ENCODE measurements at places on chromosomes 16 and 17.

- DNase-seq = no peak
These were observed 729 bp downstream of the ADORA2B start for GRCh38 chr17:15945527-15946191.

- DNase-seq = no peak
These were observed 417.8 kb upstream of the CCL2 start for GRCh38 chr17:33837281-33837680.

- DNase-seq = no peak
These were observed 5.1 kb upstream of the CLUH start for GRCh38 chr17:2716649-2717048.

GRCh38 chr17:44024271-44024663, 9.5 kb upstream of the TMEM101 start:
- no peak for DNase-seq

DNA sequence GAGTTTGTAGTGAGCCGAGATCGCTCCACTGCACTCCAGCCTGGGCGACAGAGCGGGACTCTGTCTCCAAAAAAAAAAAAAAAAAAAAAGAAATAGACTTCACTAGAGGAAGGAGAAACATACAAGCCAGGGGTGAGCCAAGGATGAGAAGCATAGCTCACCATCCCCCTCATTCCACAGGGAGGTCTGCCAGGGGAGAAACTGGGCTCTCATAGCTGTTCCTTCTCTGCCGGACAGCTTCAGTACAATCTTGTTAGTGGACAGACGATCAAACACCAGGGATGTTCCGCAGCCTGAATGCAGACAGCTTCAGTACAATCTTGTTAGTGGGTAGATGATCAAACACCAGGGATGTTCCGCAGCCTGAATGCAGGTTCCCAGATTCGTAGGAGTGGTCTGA, 509.6 kb downstream of the CDH13 start:
- DNase-seq = no peak

DNA sequence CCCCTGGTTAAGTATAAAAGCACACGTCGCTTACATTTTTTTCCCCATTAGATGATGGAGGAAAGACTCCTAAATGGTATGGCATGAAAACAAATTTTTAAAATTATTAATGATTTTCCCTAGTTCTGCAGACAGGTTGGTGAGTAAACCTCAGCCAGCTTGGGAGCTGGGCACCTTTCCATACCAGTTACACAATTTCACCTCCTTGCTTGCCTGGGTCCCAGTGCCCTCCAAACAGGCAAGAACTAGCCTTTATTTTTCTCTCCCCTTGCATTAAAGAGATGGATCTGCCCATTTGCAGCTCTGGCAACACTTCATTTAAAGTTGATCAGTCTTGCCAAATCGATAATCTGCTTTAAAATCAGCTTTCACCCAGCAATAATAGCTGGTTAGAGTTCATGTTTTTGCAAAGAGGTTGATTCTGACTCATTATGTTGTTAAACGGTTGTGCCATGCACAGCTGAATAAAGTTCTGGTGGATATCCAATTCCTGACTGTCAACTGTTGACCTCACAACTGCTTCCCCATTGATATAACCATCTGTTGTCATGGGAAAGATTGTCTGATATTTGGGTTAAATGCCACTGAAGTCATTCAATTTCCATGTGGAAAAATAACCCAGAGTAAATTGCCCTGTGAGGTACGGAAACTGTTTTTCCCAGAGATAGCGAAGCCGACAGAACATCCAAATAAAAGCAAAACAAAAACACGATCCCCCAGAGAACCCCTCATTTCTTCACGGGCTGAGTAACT, 1.3 kb downstream of the C17orf58 start:
- DNase-seq = no peak

GRCh38 chr17:8719291-8720246, 25.1 kb downstream of the CCDC42 start:
- DNase-seq = no peak

DNA sequence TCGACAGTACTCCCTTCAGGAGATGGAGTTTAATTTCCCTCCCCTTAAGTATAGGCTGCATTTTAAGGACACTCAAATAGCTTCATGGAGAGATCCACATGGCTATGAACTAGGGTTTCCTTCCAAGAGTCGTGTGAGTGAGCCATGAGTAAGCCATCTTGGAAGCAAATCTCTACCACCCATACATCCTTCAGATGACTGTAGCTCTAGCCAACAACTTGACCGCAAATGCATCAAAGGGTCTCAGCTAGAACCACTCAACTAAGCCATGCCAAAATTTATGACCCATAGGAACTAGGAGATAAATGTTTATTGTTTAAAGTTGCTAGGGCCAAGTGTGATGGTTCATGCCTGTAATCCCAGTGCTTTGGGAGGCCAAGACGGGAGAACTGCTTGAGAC, 43.4 kb downstream of the METTL16 start:
- no peak for DNase-seq

DNA sequence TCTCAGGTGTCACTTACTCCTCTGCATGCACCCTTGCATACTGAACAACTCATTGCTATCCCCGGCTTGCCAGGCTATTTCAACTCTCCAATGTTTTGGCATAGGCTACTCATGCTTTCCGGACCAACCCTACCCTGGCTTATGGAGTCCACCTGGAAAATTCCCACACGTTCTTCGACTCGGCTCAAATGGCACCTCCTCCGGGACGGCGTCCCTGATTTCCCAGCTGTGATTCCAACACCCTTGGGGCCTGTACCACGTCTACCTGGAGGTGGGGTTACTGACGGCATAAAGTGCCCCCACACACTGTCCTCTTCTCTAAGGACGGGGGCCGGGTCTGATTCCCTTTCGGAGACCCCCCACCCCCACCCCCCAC, 498 bp downstream of the SMYD4 start:
- no peak for DNase-seq

DNA sequence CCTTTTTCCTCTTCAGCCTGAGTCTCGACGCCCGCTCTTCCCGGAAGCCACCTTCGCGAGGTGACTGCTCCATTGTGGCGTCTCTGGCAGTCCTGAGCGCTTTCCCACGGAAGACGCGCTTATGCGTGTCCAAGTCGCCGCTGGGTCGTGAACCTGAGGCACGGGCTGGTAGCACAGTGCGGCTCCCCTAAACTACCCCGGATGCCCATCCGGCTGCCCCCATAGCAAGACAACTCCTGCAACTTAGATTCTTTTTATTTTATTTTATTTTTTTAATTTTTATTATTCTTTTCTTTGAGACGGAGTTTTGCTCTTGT, 2.1 kb upstream of the ESRP2 start:
- DNase-seq = no peak

DNA sequence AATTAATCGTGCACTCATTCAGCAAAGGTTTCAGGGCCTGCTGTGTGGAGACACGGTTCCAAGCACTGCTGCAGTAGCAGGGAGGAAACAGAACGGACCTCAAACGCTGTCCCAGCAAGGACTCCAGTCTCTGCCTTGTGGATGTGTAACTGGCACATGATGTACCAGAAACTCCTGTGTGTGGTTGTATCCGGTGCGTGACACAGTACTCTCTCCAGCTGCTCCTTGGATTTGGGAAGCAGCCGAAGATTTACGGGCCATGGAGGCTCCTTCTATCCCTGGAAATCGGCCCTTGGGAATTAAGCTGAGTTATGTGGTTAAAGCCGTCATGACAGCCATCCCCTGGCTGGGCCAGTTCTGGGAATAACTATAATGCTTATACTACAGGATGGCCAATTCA, 8.5 kb upstream of the ANKRD11 start:
- DNase-seq = no peak

GRCh38 chr17:49496183-49496866, 1.2 kb downstream of the NGFR start:
- peak; percentile 54 for DNase-seq

- peak; percentile 63 for DNase-seq
These were observed 709 bp downstream of the STAT5A start for GRCh38 chr17:42288803-42289610.

DNA sequence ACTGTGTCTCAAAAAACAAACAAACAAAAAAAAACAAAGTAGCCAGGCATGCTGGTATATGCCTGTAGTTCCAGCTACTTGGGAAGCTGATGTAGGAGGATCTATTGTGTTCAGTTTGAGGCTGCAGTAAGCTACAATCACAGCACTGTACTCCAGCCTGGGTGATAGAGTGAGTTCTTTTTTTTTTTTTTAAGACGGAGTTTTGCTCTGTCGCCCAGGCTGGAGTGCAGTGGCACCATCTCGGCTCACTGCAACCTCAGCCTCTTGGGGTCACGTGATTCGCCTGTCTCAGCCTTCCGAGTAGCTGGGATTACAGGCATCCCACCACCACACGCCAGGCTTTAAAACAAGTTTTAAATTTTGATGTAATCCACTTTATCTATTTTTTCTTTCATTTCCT, 80.2 kb upstream of the STAC2 start:
- DNase-seq = no peak

DNA sequence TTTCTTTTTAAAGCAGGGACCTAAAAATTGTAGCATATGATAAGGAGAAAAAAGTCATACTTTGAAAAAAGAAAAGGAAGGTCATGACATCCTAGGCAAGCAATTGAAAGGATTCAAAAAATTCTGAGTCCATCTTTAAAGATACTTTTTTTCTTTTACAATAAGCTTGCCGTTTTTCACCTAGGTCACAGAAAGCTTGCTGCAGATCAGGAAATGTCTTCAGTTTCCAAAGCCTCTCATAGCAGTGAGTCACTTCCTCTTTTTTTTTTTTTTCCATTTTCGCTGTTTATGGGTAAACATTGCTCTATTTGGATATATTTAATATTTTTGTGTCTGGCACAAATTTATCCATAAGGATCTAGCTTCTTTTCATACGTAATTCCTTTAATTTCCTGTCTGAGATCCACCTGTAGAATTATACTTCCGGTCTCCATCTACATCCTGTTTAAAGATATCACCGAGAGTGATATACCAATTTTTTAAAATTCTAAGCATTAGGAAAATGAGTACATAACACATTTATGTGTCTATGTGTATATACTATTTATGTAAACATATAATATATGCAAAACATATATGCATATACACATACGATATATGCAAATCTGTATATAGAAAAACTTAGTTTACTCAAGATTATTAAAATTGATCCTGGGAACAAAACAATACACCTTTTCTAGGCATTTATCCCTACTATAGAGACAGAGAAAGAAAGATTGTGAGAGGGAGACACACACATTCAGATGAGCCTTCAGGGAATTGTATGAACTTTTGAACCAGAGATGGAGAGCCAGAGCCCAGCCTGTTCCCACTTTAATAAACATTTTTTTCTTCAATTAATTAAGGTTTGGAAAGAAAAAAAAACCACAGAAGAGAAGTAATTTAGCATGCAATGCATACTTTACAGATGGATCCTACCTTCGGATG, 134.4 kb downstream of the SKAP1 start:
- no peak for DNase-seq

- DNase-seq = no peak
These were observed 110.3 kb downstream of the CCT6B start for GRCh38 chr17:34850964-34851363.

- DNase-seq = no peak
These were observed 4.1 kb upstream of the UBTF start for GRCh38 chr17:44223541-44224071.

DNA sequence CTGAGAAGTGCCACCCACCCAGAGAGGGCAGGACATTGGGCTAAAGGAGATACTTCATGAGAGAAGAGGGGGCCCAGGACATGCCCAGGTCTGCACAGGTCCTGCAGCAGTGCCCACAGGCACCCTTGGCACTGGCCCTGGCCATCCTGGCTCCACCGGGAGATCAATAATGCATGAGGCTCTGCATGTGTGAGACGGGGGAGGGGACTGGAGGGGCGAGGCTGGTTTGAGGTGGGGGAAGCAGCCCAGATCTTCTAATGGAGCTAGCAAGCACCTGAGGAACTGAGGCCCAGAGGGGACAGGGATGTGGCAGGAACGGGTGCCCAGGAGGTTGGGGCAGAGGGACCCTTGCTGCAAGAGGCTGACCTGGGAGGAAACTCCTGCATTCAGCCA, 567 bp downstream of the OSBPL7 start:
- DNase-seq = no peak

DNA sequence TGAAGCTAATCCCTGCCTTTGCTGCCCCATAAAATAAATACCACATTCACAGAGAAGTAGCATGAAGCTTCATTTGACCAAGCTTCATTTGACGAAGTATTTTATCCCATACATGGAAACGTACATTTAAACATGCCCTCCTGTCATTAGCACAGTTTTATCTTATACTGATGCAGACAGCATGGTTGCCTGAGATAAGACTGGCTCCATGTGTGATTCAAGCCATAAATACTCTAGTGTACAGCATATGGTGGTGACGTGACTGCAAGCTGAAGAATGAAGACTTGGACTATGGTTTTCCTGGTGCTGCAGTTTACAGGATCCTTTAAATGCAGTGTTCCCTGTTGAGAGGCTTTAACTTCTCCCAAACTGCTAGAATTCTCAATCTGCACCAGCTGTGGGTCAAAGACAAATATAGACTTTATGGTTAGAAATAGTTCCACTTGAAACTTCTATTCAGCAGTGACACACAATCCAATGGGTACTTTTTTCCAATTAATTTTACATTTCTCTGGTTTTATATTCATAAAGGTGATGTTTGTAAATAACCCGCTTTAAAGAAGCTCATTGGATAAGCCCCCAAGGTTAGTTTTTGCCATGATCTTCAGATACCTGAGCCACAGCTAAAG, 64.9 kb downstream of the CYB561 start:
- no peak for DNase-seq

GRCh38 chr17:10120109-10120485, 78.3 kb downstream of the GAS7 start:
- no peak for DNase-seq

DNA sequence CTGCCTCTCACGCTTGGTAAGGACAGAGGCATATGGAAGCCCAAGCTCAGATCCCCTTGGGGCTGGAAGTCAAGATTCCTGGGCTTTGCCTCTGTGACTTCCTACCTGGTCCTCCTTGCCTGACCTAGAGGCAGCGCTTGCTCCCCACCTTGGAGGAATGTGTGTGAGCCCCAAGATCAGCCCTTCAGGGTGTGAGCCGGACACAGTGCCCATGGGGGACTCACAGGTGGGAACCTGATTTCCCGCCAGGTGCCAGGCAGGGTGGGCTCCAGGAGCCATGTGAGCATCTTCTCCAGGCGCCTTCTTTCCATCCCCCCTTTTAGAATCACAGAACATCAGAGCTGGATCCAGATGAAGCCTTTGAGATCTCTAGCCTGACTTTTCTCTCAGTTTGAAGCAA, 10.2 kb downstream of the CD300LG start:
- DNase-seq = no peak

- no peak for DNase-seq
These were observed 435.6 kb downstream of the WWOX start for GRCh38 chr16:78535098-78535497.

DNA sequence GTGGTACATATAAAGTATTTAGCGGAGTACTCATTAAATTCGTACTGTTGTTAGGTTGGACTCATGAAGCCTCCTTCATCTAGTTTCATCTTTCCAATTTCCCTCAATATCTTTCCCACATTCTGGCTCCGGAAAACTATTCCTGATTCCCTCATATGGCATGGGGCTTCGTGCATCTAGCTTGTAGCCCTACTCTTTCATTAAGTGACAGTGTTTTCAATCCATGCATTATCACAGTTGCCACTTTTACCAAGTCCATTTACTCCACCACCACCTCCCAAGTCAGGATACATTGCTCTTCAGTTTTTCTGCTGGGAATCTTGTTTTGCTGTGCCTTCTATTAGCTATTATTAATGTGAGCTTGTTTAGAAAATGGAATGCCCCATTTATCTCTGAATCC, 1032.1 kb upstream of the RBFOX1 start:
- DNase-seq = no peak
